Gastrocnemius medialis (tissue), 4 donors: ENCODE measurements at places on chromosomes 6 and 20. TPM values are rescaled to one million over a fixed set of nuclear protein-coding genes. Genes with fewer than 3 reads are reported as not detected.

DNA sequence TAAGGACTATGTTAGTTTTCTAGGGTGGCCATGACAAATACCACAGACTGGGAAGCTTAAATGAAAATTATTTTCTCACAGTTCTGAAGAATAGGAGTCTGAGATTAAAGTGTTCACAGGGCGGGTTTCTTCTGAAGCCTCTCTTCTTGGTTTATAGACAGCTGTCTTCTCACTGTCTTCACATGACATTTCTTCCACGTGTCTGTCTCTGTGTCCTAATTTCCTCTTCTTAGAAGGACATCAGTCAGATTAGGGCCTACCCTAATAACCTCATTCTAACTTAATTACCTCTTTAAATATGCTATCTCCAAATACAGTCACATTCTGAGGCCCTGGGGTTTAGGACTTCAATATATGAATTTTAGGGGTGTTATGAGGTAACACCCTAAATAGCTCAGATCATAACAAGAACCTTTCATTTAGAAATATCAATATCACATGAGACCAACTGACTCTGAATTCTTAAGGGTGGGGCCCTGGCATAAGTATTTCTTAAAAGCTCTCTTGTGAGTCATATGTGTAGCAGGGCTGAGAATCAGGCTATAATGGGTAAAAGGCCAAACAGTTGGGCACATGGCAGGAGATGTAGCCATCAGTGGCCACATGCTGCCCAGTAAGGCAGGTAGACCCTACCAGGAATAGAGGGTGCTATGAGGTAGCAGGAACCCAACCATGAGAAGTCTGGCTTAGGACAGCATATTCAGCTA, 62.0 kb upstream of the TENT5A start:
- no peak overlapping the region for H3K4me3 ChIP-seq
- no peak overlapping the region for H3K27ac ChIP-seq
- no peaks in the 10 kb centered on the region for H3K36me3 ChIP-seq
- no peaks in the 10 kb centered on the region for H3K27me3 ChIP-seq
- no peak for DNase-seq

DNA sequence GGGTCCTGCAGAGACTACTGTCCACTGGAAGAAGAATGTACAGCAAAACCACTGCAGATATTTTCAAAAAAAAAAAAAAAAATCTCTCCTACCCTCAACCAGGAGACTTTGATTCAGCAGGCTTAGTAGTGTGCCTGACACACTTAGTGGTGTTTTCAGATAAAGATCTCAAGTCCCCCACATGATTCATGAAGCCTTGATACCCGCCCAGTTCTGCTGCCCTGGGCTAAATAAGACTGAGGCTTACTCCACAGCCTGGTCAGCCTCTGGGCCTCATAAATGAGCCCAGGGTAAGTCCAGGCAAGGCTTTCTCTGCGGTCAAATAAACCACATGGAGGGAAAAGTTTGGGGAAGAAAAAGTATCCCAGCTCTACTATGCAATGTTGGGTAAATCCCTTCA, 222.1 kb upstream of the ARID1B start:
- H3K27me3 ChIP-seq: no peaks in the 10 kb centered on the region
- H3K27ac ChIP-seq: no peak overlapping the region
- H3K4me3 ChIP-seq: no peak overlapping the region
- H3K36me3 ChIP-seq: no peaks in the 10 kb centered on the region

- peaks cover 78% of the 10 kb centered on the region for H3K4me1 ChIP-seq
- H3K27me3 ChIP-seq: no peaks in the 10 kb centered on the region
- no peak overlapping the region for H3K4me3 ChIP-seq
- DNase-seq: no peak
Observed at GRCh38 chr6:156869980-156870398, 92.8 kb downstream of the ARID1B start.

- no peak overlapping the region for H3K4me3 ChIP-seq
- H3K27ac ChIP-seq: no peak overlapping the region
- H3K36me3 ChIP-seq: no peaks in the 10 kb centered on the region
Observed at GRCh38 chr6:140108167-140108566, 733.7 kb upstream of the CITED2 start.

The TCP11 gene
- not detected for total RNA-seq

The RSPO4 gene
- not detected for total RNA-seq

GRCh38 chr20:6746901-6747609, 20.4 kb upstream of the BMP2 start:
- H3K4me3 ChIP-seq: no peak overlapping the region
- no peaks in the 10 kb centered on the region for H3K4me1 ChIP-seq
- H3K36me3 ChIP-seq: no peaks in the 10 kb centered on the region
- no peak for DNase-seq
- no peaks in the 10 kb centered on the region for H3K27me3 ChIP-seq

GRCh38 chr20:14649662-14650061, 312.2 kb upstream of the FLRT3 start:
- no peaks in the 10 kb centered on the region for H3K27me3 ChIP-seq
- no peaks in the 10 kb centered on the region for H3K4me1 ChIP-seq
- no peak for DNase-seq
- H3K36me3 ChIP-seq: no peaks in the 10 kb centered on the region
- H3K4me3 ChIP-seq: no peak overlapping the region

The MOG gene
- total RNA-seq: not detected

DNA sequence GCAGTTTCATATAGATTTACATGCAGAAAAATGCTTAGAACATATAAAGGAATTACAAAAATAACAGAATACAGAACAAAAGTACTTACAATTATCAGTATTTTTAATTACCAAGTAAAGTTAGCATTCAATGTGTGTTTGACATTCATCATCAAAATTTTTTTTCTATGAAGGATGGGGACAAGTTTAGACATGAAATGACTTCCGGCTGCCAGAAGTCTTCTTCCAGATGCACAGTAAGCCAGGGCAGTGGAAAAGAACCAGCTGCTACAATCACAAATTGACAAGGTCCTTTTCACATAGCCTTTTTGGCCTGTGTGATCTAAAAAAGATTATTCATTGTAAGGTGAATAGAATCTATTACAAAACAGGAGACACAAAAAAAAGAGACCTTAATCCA, 73.8 kb downstream of the HUS1B start:
- H3K4me1 ChIP-seq: no peaks in the 10 kb centered on the region
- no peak overlapping the region for H3K4me3 ChIP-seq
- no peaks in the 10 kb centered on the region for H3K27me3 ChIP-seq
- H3K27ac ChIP-seq: no peak overlapping the region

DNA sequence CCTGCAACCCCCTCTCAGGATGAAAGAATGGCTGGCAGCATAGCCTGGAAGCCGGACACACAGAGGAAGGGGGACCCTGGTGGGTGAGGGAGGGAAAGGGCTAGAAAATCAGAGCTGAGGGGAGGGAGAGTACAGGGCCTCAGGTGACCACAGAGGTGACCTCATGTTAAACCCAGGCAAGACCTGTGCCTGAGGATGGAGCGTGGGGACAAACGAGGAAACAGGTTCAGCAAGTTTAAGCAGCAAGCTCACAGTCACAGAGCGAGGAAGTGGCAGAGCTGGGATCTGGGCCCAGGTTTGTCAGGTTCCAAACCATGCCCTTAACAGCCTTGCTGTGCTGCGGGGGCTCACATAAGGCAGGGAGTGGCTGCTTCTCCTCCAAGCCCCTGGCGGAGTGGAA, 4.0 kb upstream of the BPI start:
- H3K4me3 ChIP-seq: no peak overlapping the region
- no peaks in the 10 kb centered on the region for H3K4me1 ChIP-seq
- H3K27me3 ChIP-seq: no peaks in the 10 kb centered on the region
- H3K36me3 ChIP-seq: no peaks in the 10 kb centered on the region
- no peak for DNase-seq

The LGSN gene
- total RNA-seq: not detected

The HDGFL1 gene
- total RNA-seq: not detected

GRCh38 chr6:109285366-109285765, 96.9 kb downstream of the CD164 start:
- no peaks in the 10 kb centered on the region for H3K4me1 ChIP-seq
- no peaks in the 10 kb centered on the region for H3K36me3 ChIP-seq
- no peak overlapping the region for H3K27ac ChIP-seq
- H3K4me3 ChIP-seq: no peak overlapping the region
- DNase-seq: no peak

DNA sequence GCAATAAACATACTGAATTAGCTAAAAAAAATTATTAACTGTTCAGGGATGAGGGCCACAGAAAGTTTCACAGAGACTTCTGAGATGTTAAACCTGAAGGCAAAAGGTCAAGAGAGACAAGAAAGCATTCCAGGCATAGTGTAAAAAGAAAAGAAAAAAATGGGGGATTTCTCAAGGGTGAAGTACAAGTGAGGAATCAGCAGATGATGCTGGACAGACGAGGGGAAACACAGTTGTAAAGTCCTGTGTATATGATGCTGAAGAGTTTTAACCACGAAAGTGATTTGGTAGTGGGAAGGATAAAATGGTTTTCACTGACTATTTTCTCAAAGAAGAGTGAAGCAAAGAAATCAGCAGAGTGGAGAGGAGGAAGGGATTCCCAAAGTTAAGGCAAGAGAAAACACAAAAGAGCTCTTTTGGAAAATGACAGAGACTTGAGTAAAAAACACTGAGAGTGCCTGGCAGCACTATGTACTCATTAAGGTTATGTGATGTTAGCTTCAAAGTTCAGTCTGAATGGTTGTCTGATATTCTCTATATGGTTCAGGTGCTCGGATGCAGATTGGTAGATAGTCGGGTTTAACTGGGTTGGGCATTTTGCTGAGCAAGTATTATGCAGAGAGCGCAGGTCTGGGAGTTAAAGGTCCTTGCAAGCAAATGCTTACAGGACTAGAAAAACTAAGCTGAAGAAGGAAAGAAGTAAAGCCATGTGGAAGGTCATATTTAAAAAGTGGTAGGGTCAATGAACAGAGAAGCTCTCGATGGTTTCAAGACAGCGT, 16.4 kb downstream of the RAB23 start:
- H3K27ac ChIP-seq: no peak overlapping the region
- H3K36me3 ChIP-seq: no peaks in the 10 kb centered on the region
- H3K4me3 ChIP-seq: no peak overlapping the region
- no peaks in the 10 kb centered on the region for H3K27me3 ChIP-seq
- no peaks in the 10 kb centered on the region for H3K4me1 ChIP-seq
- no peak for DNase-seq

The SLC44A4 gene
- total RNA-seq: not detected

DNA sequence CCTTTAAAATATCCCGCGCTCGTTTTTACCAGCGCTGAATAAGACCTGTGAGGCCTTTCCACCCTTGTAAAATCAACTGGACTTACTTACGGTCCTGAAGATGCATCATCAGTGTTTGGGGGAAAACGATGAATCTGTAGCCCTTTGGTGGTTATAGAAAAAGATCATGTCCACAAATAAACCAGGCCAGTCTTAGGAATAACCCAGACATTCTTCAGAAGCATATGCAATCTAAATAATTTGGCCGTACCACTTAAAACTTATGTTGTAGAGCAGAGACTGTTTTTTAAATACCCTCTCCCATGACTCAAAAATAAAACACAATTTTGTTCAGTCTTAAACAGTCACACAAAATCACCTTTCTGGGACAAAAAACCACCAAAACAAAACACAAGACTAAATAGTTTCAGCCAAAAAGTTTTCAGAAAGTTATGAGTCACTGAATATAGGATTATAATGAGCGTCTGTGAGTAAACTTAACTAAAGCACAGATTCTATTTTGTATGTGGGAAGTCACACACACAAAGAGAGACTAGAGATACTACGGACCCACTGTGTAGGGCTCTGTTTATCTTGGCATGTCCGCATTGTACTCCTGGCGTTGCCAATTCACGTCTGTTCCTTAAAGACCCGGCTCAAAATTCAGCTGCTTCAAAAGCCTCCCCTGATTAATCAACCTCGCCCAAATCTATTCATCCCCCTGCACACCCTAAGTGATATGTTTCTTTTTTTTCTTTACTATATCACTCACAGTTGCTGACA, 26.5 kb upstream of the SMOC2 start:
- no peak overlapping the region for H3K4me3 ChIP-seq
- H3K27me3 ChIP-seq: no peaks in the 10 kb centered on the region
- H3K27ac ChIP-seq: peak overlapping the region; percentile 27
- no peak for DNase-seq
- H3K4me1 ChIP-seq: no peaks in the 10 kb centered on the region

GRCh38 chr20:54044156-54044555, 26.2 kb downstream of the BCAS1 start:
- no peak overlapping the region for H3K4me3 ChIP-seq
- no peak for DNase-seq
- H3K36me3 ChIP-seq: no peaks in the 10 kb centered on the region
- H3K27me3 ChIP-seq: peaks cover 8% of the 10 kb centered on the region
- H3K27ac ChIP-seq: no peak overlapping the region

DNA sequence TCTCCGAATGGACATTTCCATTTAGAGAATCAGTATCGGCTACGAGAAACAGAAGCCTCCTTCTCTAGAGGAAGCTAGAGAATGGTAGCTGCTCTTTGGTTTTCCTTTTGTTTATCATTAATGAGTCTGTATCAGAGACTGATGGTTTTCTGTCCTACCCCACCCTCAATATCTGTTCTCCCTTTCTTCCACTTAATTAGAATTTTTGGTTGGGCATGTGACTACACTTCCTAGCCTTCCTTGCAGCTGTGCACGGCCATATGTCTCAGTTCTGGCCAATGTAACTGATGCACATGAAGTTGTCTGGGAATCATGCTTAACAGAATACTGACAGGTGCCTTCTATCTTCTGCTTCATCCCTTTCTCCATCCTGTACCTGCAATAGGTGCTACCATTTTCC, 19.0 kb downstream of the RNF24 start:
- H3K27ac ChIP-seq: no peak overlapping the region
- H3K27me3 ChIP-seq: no peaks in the 10 kb centered on the region

DNA sequence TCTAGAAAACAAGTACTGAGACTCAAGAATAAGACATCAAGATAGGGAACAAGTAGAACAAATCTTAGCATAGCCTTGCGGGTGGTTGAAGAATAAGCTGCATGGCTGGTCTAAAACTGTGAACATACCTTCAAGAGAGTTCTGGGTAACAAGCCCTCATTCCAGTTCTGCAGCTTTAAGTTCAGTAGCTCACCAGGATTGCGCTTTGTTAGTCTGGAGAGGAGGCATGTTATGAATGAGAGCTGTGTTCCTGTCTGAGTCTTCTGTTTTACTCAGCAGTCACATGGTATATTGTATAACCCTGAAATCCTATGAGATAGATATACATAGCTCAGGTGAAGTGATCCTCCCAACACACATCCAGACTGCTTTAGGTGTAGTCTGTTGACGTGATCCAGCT, 406.6 kb upstream of the IRAK1BP1 start:
- no peak for DNase-seq
- no peak overlapping the region for H3K27ac ChIP-seq
- H3K4me3 ChIP-seq: no peak overlapping the region
- H3K4me1 ChIP-seq: no peaks in the 10 kb centered on the region
